ENCODE measurements at places on chromosomes 3 and 15.

DNA sequence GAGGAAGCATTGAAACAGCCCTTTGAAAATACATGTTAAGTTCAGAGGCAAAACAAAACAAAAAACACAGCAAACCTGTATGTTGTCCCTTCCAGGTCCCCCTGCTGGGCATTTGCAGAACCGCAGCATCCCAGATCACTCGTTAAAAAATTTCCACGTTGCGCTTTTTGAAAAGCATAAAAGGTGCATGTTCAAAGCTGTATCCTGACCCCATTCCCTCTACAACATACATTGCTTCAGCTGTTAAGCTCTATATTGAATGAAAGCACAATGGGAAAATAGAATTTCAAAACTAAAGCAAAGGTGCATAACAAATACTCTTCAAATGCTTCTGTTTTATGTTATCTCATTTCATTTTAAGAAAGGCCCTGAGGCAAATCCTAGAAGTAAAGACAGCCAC, 328.3 kb downstream of the THSD4 start:
- DNase-seq = peak; percentile 49

- DNase-seq = no peak
Observed at GRCh38 chr3:134362670-134363380, 11.4 kb downstream of the AMOTL2 start.

- DNase-seq = no peak
Observed at GRCh38 chr3:186525369-186526255, 18.6 kb downstream of the CRYGS start.

DNA sequence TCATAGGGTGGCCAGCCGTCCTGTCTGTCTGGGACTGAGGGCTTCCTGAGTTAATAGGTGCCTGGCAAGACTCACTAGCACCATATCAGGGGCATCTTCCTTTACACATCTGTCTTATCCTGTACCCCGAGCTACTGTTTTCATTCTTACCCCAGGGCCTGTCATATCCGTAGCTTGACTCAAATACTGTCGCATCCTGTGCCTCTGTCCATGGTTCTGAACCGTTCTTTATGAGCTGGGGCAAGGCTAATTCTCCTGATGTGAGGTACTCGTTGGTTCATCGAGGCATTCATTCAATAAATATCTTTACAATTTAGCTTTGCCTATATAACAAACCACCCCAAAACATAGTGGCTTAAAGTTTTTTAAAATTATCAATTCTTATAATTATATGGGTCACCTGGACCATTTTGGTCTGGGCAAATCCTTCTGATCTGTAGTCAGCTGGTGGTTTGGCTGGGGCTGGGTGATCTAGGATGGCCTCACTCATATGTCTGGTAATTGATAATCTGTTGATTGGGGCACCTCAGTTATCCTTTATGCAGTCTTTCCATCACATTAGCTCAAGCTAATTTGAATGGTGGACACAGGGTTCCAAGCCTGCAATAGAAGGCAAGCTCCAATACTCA, 121.2 kb downstream of the TLE3 start:
- peak; percentile 38 for DNase-seq

DNA sequence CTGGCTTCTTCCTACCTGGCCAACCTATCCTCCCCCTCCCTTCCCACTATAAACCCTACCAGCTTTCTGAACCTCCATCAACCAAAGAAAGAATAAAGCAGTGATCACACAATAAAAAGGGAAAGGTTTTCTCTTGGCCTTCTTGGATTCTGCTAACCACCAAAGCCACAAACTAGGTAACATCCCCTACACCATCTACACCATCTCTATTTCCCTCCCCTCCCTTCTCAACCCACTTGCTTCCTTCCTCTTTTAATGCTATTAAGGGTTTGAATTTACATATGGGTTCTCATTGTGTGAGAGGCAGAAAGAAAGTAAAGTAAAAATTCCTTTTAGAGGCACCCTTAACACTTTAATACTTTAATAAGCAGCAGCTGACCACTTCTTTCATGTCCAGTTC, 25.8 kb upstream of the RSL24D1 start:
- DNase-seq = no peak

GRCh38 chr3:87436781-87437543, 160.6 kb upstream of the POU1F1 start:
- no peak for DNase-seq

DNA sequence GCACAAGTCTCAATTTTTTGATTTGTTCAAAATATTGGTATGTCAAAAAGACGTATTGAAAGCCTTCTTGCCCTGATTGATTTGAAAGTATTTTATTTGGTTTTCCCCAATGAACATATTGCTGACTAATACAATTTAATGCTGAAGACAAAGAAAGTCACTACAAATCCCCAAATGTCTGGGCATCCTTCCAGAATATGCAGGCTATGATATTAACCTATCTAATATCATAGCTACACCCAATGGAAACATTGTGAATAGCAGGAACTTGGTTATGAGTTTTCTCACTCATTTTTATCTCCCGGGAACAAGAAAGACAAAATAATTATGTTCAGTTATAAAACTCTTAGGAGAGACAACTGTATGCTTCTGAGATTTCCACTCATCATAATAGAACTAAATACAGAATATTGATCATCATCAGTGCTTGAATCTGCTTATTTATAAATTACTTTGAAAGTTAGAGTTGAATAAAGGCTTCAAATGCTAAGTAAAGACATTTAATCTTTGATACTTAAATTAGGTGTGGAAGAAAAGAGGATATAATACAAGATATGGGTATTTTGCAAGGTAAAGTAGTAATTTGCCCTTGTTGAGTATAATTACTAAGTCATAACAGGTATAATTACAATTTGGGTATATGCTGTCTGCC, 483.9 kb downstream of the RBMS3 start:
- peak; percentile 45 for DNase-seq

DNA sequence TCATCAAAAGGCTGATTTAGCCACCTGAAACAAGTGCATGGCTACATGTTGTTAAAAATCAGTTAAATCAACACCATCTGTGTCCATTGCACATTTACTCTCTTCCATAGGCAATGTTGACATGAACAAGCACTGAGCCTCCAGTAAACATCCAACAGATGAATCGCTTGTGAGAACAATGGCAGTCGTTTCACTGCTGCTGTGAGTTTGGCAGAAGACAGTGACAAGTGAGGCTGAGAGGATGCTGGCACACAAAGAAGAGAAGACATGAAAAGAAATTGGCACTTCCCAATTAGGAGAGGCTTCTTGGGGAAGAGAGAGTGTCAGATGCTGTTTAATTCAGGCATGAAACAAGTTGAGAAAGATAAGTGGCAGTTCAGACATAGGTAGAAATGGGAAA, 227.4 kb upstream of the STT3B start:
- no peak for DNase-seq

DNA sequence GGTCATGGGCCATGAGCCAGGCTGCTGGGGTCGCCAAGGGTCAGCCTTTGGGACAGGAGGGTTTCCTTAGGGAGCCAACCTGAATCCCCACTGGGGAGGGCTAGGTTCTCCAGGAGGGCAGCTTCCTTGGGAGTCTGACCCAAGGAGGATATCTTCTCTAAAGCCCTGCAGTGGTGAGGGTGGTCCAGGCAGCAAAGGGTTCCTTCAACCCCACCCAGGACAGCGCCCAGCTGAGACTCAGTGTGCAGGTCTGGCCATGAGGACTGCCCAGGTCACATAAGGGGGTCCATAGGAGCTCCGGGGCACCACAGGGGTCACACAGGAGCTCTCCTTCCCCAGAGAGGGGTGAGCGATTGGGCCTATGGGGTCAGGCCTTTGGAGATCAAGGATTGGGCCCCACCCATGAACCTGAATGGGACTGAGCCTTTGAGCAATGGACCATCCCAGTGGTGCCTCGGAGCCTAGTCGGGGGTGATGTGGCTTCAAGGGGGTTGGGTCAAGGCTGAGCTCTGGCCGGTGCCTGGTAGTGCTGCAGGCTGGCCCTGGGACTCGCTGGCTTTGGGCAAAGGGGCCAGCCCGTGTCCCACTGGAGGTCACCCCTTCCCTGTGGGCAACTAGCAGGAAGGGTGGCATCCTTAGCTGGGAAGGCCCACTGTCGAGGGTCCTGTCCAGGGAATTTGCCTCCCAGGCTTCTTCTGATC, 216.5 kb downstream of the SNRPN start:
- no peak for DNase-seq

- DNase-seq = no peak
Observed at GRCh38 chr3:115833074-115833473, 209.8 kb downstream of the GAP43 start.

GRCh38 chr3:52055537-52056351, 627 bp downstream of the DUSP7 start:
- peak; percentile 60 for DNase-seq

- no peak for DNase-seq
Observed at GRCh38 chr3:133412183-133413132, 12.6 kb downstream of the BFSP2 start.

All from body of pancreas (tissue), 4 donors.